ENCODE measurements at places on chromosomes 2 and 18.
A peak's percentile ranks its signal among the peaks of the same experiment; 100 is the strongest.

- DNase-seq: no peak
Observed at GRCh38 chr18:59461171-59461570, 102.1 kb upstream of the LMAN1 start.

GRCh38 chr2:239911641-239912071, 113.5 kb downstream of the NDUFA10 start:
- DNase-seq: no peak

- DNase-seq: no peak
Observed at GRCh38 chr2:64244037-64244416, 99.8 kb upstream of the PELI1 start.

- DNase-seq: peak; percentile 78
Observed at GRCh38 chr18:21444465-21445212, 155.9 kb downstream of the ESCO1 start.

- DNase-seq: no peak
Observed at GRCh38 chr2:58871469-58872142, 630.5 kb upstream of the FANCL start.

GRCh38 chr18:13276530-13277520, 58.3 kb downstream of the LDLRAD4 start:
- no peak for DNase-seq

GRCh38 chr2:7825591-7826312, 856.1 kb upstream of the ID2 start:
- DNase-seq: peak; percentile 38

- no peak for DNase-seq
Observed at GRCh38 chr2:56325661-56326345, 142.0 kb downstream of the CCDC85A start.

DNA sequence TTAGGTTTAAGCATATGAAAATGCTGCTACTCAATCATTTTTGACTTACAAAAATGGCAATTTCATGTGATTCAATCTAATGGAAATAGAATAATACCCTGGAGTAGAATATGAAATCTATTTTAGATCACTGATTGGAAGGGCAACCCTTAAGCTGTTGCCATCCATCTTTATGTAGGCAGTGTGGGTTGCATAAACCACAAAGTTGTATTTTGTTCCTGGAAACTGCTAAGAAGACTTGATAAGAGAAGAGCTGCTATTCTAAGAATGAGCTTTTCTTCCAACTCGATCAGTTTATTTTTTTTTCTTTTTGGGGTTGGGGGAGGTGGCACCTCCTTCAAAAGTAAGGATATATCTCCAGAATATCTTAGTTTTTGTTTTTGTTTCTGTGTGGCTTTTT, 60.2 kb downstream of the CAVIN2 start:
- DNase-seq: peak; percentile 33

Measured in fibroblast of pulmonary artery (primary cell).